ENCODE measurements at places on chromosomes 3 and 15. TPM values are rescaled to one million over a fixed set of nuclear protein-coding genes. Genes with fewer than 3 reads are reported as not detected.

HES1 gene
- 133 TPM for polyA plus RNA-seq

TGM5 gene
- polyA plus RNA-seq = not detected

LDHAL6B gene
- polyA plus RNA-seq = 0.17 TPM

DALRD3 gene
- polyA plus RNA-seq = 64.0 TPM

GPR87 gene
- not detected for polyA plus RNA-seq

KCNMB3 gene
- polyA plus RNA-seq = 8.5 TPM

KBTBD13 gene
- polyA plus RNA-seq = 0.61 TPM

WDR93 gene
- 2.1 TPM for polyA plus RNA-seq

SAXO2 gene
- 7.7 TPM for polyA plus RNA-seq

GP5 gene
- 0.56 TPM for polyA plus RNA-seq

AGBL1 gene
- polyA plus RNA-seq = 0.03 TPM

EOMES gene
- 0.38 TPM for polyA plus RNA-seq

Measured in left lung (tissue), 14 donors.